CD4-positive, CD25-positive, alpha-beta regulatory T cell (primary cell): ENCODE measurements at places on chromosomes 12 and 14.

DNA sequence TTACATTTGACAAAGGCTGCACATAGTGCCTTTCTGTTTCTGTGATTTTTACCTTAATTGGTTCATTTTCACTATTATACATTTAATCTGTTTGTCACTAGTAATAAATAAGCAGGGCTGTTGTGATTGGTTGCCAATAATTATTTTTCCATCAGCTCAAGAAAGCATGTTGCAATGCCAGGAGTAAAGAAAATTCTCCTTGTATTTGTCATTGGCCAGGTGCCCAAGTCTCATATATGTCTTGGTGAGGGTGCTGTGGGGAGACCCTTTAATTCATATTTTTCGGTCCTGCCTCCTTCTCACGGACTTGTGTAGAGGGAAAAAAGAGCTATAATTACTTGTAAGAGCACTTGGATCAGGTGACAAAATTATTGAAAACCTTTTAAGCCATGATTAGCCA, 108.0 kb downstream of the KITLG start:
- no peak overlapping the region for H3K27ac ChIP-seq
- no peaks in the 10 kb centered on the region for H3K27me3 ChIP-seq
- DNase-seq: no peak
- no peaks in the 10 kb centered on the region for H3K36me3 ChIP-seq
- H3K4me3 ChIP-seq: no peak overlapping the region

DNA sequence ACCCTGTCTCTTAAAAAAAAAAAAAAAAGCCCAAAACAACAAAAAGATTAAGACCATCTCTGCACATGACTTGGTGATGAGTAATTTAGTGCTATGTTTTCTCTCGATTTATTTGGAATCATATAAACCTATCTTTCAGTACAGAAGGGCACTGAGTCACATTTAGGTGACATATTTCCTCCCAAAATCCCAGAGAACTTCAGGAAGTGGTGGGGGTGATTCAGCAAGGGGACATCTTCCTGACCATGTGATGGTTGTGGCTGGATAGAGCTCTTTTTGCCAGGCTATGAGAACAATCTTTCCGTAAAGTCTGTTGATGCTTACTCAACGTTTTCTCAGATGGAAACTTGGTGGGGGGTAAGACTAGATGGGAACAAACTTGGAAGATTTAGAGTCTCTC, 50.0 kb downstream of the PPFIBP1 start:
- no peaks in the 10 kb centered on the region for H3K27me3 ChIP-seq
- DNase-seq: no peak
- no peak overlapping the region for H3K4me3 ChIP-seq
- no peak overlapping the region for H3K27ac ChIP-seq
- no peaks in the 10 kb centered on the region for H3K36me3 ChIP-seq

- H3K27me3 ChIP-seq: no peaks in the 10 kb centered on the region
- H3K36me3 ChIP-seq: no peaks in the 10 kb centered on the region
- H3K4me1 ChIP-seq: peaks cover 13% of the 10 kb centered on the region
- H3K27ac ChIP-seq: no peak overlapping the region
- no peak for DNase-seq
These were observed 58.3 kb upstream of the HECTD1 start for GRCh38 chr14:31265701-31266398.

DNA sequence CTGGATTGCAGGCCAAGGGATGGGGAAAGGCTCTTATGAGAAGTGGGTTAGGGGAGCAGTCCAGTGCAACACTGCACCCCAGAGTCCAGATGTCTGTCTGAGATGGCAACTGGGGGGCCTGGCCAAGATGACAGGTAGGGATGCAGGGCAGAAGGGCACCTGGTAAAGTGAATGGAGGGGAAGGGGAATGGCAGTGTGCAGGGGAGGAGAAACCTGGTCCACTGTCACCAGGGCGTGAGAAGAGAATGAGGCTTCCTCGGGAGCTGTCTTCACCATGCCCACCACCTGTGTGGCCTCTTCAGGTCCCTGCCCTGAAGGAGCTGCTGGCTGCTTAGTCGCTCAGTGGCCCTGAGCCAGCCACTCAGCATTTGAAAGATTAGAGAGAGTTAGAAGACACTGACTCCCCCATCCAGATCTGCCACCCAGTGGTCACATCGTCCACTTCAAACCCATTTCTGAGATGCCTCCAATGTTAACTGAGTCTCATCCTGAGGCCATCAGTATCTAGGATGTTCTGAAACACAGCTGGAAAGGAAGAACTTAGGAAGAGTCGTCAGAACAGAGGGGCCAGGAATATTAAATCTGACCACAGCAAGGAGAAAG, 57.3 kb downstream of the PLEKHG3 start:
- H3K4me3 ChIP-seq: no peak overlapping the region
- no peak for DNase-seq
- H3K4me1 ChIP-seq: peaks cover 53% of the 10 kb centered on the region
- no peaks in the 10 kb centered on the region for H3K27me3 ChIP-seq

DNA sequence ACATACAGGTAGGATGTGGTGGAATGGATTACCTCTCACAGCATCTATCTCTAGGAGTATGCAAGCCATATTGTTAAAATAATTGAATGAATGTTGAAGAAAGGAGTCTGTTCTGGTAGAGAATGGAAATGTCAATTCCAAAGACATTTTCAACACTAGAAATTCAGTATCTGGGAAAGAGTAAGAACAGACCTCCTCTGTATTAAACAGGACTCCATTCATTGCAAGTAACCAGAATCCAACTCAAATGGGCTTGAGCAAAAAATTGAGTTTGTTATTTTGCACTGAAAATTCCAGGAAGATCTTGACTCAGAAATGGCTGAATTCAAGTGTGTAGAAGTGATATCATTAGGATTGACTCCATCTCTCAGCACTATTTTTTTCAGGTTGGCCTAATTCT, 168.1 kb downstream of the C12orf42 start:
- no peak overlapping the region for H3K27ac ChIP-seq
- no peak overlapping the region for H3K4me3 ChIP-seq
- H3K27me3 ChIP-seq: no peaks in the 10 kb centered on the region
- no peaks in the 10 kb centered on the region for H3K36me3 ChIP-seq
- H3K4me1 ChIP-seq: no peaks in the 10 kb centered on the region

DNA sequence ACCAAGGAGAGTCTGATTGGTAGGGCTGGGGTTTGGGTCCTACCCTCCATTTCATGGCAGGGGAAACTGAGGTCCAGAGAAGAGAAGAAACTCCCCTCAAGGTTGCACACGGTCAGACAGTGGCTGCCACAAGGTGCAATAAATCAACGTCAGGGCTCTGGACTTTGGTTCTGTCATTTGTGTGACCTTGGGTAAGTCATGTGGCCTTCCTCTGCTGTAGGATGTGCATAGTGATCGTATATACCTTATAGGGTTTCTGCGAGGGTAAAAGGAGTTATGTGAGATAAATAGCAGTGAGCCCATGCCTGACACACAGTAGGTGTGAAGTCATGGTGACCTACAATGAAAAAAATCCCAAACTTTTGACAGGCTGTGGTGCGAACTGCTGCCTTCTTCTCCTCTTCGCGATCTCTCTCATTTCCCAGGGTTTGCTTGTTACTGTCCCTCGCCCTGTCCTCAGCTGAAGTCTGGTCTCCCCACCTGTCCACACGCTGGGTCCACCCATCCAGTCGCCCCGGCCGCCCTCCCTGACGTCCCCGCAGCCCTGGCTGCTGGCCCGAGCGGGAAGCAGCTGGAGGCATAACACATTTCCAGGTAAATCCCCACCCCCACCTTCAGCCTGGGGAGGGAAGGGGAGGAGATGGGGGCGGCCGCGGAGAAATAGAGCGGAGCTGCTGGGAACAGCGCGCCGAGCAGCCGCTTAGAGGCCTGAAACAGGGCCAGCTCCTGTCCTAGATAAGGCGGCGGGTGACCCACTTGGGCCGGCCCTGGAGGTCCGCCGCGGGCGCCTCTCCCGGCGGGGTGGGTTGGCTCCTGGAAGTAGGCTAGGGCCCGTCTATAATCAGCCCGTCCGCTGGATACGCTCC, 1.8 kb upstream of the FAM222A start:
- no peak overlapping the region for H3K4me3 ChIP-seq
- peaks cover 8% of the 10 kb centered on the region for H3K4me1 ChIP-seq
- peaks cover 4% of the 10 kb centered on the region for H3K27me3 ChIP-seq
- H3K27ac ChIP-seq: no peak overlapping the region
- no peaks in the 10 kb centered on the region for H3K36me3 ChIP-seq

GRCh38 chr14:89618330-89618708, 201.3 kb upstream of the FOXN3 start:
- peak overlapping the region; percentile 100 for H3K4me3 ChIP-seq
- DNase-seq: no peak
- peaks cover 77% of the 10 kb centered on the region for H3K4me1 ChIP-seq
- H3K36me3 ChIP-seq: no peaks in the 10 kb centered on the region
- H3K27me3 ChIP-seq: no peaks in the 10 kb centered on the region
- H3K27ac ChIP-seq: peak overlapping the region; percentile 90

DNA sequence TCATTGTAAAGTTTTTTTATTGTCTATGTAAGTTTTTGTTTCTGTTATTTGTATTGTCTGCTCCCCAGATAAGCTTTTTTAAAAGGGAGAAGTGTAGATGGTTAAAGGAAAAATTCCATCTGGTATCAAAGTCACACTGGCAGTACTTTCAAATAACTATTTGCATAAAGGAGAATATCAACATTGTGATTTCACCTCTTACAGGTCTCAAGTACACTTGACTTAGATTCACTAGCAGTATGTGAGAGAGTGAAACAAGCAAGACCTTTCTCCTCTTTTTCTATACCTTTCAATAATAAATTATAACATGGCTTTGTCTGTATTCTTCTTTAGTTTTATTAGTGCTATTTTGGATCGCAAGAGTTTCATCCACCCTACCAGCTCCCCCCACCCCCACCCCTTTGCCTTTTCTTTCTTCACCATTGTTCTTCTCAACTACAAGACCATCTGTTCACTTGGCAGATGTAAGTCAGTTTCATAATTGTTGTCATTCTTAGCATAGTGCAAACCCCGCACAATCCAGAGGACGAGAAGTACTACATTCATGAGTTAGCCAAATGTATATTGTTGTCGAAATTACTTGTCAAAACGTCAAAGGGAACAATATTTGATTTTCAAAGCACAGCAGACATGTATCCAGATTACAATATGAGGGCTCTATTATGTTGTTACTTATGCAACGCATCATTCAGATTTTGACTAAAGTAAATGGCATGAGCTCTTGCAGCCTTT, 602.7 kb upstream of the FLRT2 start:
- H3K27ac ChIP-seq: no peak overlapping the region
- H3K4me3 ChIP-seq: no peak overlapping the region
- no peaks in the 10 kb centered on the region for H3K4me1 ChIP-seq
- H3K36me3 ChIP-seq: no peaks in the 10 kb centered on the region

DNA sequence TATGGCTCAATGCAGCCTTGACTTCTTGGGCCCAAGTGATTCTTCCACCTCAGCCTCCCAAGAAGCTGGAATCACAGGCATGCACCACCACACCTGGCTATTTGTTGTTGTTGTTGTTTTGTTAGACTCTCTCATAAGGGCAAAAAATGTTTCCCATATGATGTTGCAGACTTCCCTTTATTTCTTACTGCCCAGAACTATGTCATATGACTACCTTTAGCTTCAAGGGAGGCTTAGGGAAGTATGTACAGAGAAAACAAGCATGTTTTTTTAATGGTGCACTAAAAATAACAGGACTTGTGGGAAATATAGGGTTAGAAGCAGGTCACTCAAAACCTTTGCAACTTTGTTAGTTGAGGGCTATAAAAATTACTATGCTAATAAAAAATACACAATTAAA, 4.3 kb upstream of the GPR19 start:
- no peaks in the 10 kb centered on the region for H3K36me3 ChIP-seq
- peaks cover 33% of the 10 kb centered on the region for H3K4me1 ChIP-seq
- no peak overlapping the region for H3K4me3 ChIP-seq

- no peaks in the 10 kb centered on the region for H3K27me3 ChIP-seq
- no peaks in the 10 kb centered on the region for H3K36me3 ChIP-seq
- peaks cover 48% of the 10 kb centered on the region for H3K4me1 ChIP-seq
- peak within 1 kb of the TSS; percentile 99 for H3K4me3 ChIP-seq
- H3K27ac ChIP-seq: peak within 1 kb of the TSS; percentile 91
These were observed at the start of gene TRAF3 for GRCh38 chr14:102776761-102777710. TSS of gene TRAF3 (plus strand) at chr14:102777449. CDS start at chr14:102870202, 92,753 bp downstream.

- no peaks in the 10 kb centered on the region for H3K27me3 ChIP-seq
- no peak for DNase-seq
- no peaks in the 10 kb centered on the region for H3K36me3 ChIP-seq
These were observed 214.5 kb upstream of the DDHD1 start for GRCh38 chr14:53367644-53368026.

DNA sequence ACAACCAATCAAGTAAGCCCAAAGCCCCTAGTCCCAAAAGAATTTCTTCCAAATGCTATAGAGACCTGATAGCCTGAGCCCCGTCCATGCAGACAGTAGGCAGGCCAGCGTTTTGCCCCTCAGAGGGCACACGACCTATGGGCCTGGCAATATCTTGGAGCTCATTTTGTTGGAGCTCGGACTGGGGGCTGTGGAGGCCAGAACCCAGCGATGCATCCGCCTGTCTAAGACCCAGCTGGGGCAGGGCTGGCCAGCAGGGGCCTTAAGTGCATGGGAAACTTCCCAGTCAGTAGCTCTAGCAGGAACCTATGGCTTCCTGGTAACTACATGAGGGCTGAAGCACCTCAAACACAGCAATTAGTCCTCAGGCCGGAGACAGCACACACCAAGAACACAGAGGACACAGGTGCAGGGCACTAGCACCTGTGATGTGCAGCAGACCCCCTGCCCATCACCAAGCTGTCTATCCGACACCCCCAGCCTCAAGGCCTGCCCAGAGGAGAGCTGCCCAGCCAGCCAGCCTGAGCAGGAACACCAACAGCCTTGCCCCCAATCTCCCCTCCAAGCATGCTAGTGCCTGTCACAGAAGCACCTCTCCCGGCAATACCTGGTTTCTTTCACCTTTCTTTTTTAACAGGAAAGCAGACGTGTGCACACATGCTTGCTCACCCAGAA, 50.8 kb downstream of the ARL6IP4 start:
- DNase-seq: no peak
- H3K27ac ChIP-seq: no peak overlapping the region
- no peaks in the 10 kb centered on the region for H3K27me3 ChIP-seq
- peaks cover 57% of the 10 kb centered on the region for H3K36me3 ChIP-seq

DNA sequence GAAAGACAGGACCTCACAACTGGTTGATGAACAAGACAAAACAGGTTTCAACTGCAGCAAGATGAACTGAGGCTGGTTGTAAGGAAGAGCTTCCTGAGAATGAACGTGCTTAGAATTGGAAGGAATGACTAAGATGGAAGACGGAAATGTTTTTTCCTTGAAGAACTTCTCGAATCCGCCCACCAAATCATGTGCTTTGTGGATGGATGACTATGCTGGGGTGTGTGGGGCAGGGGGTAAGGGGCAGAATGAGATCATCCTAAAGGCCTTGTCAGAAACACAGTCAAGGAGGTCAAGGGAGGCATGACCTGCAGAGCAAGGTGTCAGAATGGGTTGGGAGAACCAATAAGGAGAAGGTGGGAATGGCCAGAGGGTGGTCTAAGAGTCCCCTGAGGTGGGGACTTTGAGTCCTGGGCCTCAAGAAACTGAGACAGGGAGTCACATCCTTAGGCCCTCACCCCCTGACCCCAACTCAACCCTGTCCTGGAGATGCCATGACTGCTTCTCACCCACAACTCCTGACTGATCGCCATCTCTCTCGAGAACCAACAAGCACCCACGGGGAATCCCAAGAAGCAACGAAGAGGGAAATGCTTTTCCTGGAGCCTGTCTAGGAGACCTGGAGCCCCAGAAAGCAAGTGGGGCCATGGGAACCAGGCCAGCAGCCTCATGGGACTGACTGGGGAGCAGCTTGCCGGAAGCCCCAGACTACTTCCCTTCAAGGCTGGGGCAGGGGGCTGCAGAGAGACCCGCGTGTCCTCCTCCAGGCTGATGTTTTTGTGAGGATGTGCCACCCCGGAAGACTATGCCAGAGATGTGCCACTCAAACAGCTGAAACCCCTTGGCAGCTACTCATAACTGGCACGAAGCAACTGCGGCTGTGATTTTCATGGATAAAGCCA, 84.0 kb downstream of the ACTN1 start:
- DNase-seq: no peak
- peaks cover 26% of the 10 kb centered on the region for H3K36me3 ChIP-seq
- H3K4me1 ChIP-seq: no peaks in the 10 kb centered on the region
